ENCODE measurements at places on chromosomes 6 and 20.

- DNase-seq, result no peak
Observed at GRCh38 chr20:35120012-35120701, 27.0 kb downstream of the EDEM2 start.

DNA sequence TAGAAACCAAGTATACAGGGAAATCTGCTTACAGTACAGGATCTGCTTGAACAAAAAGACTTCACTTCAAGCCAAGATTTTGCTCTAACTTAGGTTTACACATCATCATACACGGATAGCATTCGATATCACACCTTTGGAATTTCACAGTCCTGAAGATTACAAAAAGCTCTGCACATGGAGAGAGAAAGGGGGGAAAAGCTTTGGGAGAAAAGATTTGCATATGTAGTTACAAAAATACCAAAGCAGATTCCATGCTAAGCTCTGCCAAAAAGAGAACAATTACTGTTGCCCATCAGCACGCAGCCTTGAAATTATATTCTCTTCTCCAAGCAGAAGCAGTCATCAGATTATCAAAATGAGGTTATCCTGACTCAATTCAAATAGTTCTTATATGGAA, 62.0 kb downstream of the HIVEP2 start:
- DNase-seq, result no peak

GRCh38 chr6:163804991-163805390, 390.5 kb downstream of the QKI start:
- DNase-seq, result no peak

- DNase-seq, result peak; percentile 2
Observed at GRCh38 chr6:15628499-15629131, 34.2 kb downstream of the DTNBP1 start.

GRCh38 chr6:24911796-24912382, 23.9 kb downstream of the RIPOR2 start:
- DNase-seq, result no peak

- DNase-seq, result no peak
Observed at GRCh38 chr6:56541741-56542360, 100.8 kb downstream of the DST start.

GRCh38 chr6:162181111-162181510, 546.5 kb downstream of the PRKN start:
- DNase-seq, result no peak

GRCh38 chr6:93419304-93420162, at the start of gene EPHA7:
TSS of gene EPHA7 (minus strand) at chr6:93419559. CDS start at chr6:93419341, 218 bp downstream.
- DNase-seq, result no peak

DNA sequence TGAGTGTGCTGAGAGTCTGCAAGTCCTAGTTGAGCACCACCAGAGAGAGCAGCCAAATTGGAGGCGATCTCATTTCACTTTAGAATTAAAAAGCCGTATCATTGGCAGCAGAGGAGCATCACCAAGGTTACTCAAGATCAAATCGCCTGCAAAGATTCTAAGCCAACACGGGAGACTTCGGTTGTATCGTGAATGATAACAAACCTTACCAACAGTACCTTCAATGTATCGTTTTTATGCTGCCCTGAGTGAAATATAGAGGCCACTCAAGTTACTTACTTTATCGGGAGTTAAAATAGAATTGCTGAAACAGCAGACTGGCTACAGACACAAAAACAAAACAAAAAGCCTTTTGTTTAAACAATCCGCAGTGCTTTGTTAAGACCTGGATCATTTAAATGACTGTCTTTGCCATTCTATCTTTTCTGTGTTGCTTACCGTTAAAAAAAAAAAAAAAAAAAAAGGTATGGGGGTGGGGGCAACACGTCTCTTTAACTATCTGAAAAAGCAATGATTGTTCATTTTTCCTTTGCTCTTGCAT, 14.2 kb downstream of the NHSL1 start:
- no peak for DNase-seq

- DNase-seq, result no peak
Observed at GRCh38 chr20:16417001-16417400, 156.2 kb downstream of the KIF16B start.

- DNase-seq, result no peak
Observed at GRCh38 chr6:138430361-138431145, 26.5 kb downstream of the HEBP2 start.

GRCh38 chr20:49353348-49353747, 75.5 kb upstream of the ZNFX1 start:
- no peak for DNase-seq

GRCh38 chr20:38049800-38050199, 16.3 kb downstream of the RPRD1B start:
- DNase-seq, result no peak

- no peak for DNase-seq
Observed at GRCh38 chr6:137759624-137760023, 107.4 kb upstream of the TNFAIP3 start.

DNA sequence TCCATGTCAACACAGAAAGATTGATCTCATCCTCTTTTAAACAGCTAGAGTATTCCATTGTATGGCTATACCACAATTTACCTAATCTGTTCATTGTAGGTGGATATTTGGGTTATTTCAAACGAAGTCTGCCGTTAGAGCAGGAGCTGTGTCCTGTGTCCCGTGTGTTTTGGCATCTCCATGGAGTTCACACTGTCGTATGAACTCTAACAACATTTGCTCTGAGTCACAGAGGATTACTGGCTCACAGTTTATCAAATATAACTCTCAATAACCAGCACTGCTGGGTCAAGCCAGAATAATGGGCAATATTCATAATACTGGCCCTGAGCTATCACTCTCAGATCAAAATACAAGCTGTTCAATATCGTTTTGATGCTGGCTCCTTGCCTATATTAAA, 16.4 kb downstream of the TRAM2 start:
- DNase-seq, result no peak

DNA sequence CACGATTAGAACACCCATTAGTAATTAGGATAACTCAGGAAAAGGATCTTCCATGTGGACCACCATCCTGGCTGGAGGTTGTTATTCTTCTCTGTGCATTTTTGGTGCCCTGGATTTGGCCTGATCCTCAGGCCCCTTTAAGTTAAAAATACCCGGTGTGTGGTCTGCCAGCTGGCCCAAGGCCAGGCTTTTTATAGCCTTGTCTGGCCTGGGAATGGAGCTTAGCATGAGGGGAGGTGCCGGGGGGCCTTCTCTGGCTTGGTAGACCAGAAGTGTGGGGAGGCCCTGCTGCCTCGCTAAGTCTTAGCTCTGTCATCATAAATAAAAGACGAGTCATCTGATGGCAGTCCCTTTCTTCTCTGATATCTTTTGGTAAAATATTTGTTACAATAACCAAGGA, 71.4 kb downstream of the ARID1B start:
- DNase-seq, result no peak

DNA sequence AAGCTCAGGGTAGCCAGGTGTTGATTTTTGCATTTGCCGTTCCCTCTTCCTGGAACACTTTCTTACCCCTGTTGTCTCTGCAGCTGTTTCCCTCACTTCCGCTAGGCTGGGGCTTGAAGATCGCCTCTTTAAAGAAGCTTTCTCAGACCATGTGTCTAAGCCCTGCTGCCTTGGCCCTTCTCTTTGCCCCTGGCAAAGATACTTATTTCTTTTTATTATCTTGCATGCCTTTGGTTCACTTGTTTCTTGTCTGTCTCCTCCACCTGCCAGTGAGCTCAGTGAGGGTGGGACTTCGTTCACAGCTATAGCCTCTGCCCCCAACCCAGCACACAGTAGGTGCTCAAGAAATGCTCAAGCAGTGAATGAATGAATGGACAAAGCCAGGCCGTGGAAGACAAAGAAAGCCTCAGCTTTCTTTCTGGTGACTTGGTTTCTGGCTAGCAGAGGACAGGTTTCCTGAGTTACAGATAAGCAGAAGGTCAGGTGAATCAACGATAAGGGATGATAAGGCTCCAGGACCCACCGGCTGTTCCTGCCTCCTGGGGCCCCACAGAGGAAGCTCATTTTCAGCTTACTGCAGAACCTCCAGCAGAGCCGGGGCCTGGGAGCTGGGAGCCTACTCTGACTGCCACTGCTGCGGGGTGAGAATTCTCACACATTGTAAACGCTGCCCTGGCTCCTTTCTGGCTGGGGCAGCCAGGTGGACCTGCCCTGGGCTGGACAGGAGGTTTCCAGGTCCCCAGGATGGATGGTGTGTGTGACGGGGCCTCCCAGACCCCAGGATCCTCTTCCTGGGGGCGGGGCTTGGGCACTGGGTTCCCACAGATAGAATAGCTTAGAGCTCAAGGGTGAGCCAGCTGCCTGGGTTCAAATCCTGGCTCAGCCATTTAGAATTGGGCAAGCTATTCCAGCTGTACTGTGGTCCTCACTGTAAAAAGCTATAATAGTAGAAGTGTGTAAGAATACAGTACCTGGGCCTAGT, 29.8 kb downstream of the SNAI1 start:
- no peak for DNase-seq

GRCh38 chr20:63854766-63855362, 6.4 kb upstream of the ABHD16B start:
- no peak for DNase-seq

GRCh38 chr6:106631346-106631745, 2.0 kb downstream of the QRSL1 start:
- no peak for DNase-seq

Measured in activated T-cell treated with anti-CD3 and anti-CD28 coated beads for 1 hour (primary cell).